ENCODE measurements at places on chromosomes 5 and 9. TPM values are rescaled to one million over a fixed set of nuclear protein-coding genes. Genes with fewer than 3 reads are reported as not detected.

- H3K27me3 ChIP-seq = no peaks in the 10 kb centered on the region
- no peaks in the 10 kb centered on the region for H3K36me3 ChIP-seq
- H3K4me3 ChIP-seq = no peak overlapping the region
- no peak for DNase-seq
- no peaks in the 10 kb centered on the region for H3K4me1 ChIP-seq
Measured at GRCh38 chr9:32832346-32832745, 49.0 kb downstream of the TMEM215 start.

DNA sequence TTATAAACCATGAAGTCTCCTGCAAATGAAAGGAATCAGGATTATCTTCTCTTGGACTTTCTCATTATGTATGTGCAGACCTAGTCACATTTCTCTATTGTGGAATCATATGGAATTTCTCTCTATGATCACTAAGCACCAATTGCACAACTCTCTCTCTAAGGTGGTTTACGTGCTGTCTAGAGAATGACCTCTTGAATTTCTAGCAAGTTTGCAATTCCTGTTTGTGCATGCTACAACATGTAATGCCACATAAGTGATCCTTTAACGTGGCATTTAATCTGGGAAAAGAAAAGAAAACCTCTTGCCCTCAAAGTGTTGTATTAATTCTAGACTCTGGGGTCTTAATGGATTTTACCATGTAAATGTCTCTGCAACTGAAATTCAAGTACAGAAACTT lies 5.0 kb upstream of the PPP2R2B start:
- peaks cover 6% of the 10 kb centered on the region for H3K4me1 ChIP-seq
- no peak overlapping the region for H3K4me3 ChIP-seq

- H3K27ac ChIP-seq = no peak overlapping the region
- no peaks in the 10 kb centered on the region for H3K27me3 ChIP-seq
- no peak overlapping the region for H3K4me3 ChIP-seq
- DNase-seq = no peak
- no peaks in the 10 kb centered on the region for H3K4me1 ChIP-seq
- no peaks in the 10 kb centered on the region for H3K36me3 ChIP-seq
Measured at GRCh38 chr5:125181159-125181558, 434.7 kb upstream of the ZNF608 start.

DNA sequence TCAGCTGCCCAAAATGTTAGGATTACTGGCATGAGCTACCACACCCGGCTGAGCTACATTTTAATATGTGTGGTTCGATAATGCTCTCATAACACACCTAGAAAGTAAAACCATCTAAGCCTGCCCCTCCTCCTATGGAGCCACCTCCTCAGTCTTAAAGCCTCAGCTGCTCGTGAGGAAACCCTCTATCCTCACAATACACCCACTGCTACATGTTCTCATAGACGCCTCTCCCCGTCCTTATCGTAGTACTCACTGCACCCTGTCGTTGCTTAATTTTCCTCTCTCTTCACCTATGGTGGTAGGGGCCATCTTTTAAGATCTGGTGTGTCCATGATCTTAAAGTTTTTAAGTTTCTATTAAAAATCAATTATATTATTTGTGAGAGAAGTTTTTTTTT lies 72.9 kb downstream of the RCL1 start:
- peak overlapping the region; percentile 10 for H3K4me3 ChIP-seq
- no peaks in the 10 kb centered on the region for H3K27me3 ChIP-seq
- DNase-seq = peak; percentile 55
- H3K4me1 ChIP-seq = peaks cover 27% of the 10 kb centered on the region
- H3K36me3 ChIP-seq = peaks cover 21% of the 10 kb centered on the region

DNA sequence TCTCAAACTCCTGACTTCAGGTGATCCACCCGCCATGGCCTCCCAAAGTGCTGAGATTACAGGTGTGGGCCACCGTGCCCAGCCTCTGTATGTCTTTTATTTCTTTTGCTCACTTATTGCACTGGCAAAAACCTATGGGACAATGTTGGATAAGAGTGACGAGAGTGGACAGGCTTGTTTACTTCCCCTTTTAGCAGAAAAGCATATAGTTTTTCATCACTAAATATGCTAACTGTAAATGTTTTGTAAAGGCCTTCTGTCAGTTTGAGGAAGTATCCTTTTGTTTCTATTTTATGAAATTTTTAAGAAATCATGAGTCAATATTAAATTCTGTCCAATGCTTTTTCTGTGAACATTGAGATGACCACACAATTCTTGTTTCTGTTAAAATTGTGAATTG lies 103.3 kb downstream of the AUH start:
- no peaks in the 10 kb centered on the region for H3K27me3 ChIP-seq
- H3K4me3 ChIP-seq = no peak overlapping the region
- no peak for DNase-seq
- H3K27ac ChIP-seq = no peak overlapping the region
- H3K4me1 ChIP-seq = peaks cover 60% of the 10 kb centered on the region

DNA sequence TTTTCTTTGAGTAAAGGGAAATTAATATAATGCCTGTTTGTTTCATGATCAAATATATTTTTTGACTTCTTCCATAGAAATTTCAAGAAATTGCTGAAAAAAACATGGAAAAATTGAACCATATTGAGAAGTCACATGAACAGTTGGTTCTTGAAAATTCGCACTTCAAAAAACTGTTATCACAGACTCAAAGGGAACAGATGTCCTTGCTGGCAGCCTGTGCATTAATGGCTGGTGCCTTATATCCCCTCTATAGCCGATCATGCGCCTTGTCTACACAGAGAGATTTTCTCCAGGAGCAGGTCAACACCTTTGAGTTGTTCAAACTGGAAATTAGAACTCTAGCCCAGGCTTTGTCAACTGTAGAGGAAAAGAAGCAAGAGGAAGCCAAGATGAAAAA lies 191.4 kb downstream of the CCDC171 start:
- no peak overlapping the region for H3K4me3 ChIP-seq
- no peak for DNase-seq
- H3K4me1 ChIP-seq = no peaks in the 10 kb centered on the region
- H3K27ac ChIP-seq = no peak overlapping the region
- H3K27me3 ChIP-seq = no peaks in the 10 kb centered on the region

- peaks cover 57% of the 10 kb centered on the region for H3K4me1 ChIP-seq
- H3K36me3 ChIP-seq = peaks cover 38% of the 10 kb centered on the region
- H3K27me3 ChIP-seq = peaks cover 7% of the 10 kb centered on the region
Measured at GRCh38 chr9:130138791-130139190, 33.4 kb upstream of the NCS1 start.

Gene ERGIC1
- total RNA-seq = 30.9 TPM

DNA sequence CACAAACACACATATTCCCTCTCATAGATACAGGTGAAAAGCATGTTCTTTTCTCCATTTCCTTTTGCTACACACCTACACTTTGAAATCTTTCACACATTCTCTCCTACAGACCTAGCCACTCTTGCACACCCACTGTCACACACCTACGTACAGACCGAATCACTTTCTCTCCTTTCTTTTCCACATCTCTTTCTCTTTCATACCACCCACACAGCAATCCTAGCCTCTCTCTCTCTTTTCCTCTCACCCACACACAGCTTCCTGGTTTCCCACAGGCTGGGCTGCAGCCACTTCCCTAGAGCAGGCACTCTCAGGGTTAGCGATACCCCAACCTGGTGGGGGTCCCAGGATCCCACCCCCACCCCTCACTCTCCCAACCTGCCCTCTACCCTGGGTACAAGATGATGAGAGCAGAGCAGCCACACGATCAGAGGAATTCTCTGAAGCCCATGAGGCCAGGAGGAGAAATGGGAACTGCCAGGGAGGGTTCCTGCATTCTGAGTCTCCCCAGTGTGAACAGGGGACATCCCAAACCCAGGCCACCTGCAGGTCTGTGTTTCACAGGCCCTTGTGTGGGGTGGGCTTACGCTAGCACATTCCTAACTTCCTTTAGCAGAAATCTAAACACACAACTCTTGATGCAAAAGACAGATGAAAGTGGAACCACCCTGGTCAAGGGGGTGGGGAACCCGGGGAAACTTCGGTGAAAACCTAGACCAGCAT lies 17.1 kb upstream of the SYNPO start:
- peaks cover 25% of the 10 kb centered on the region for H3K27me3 ChIP-seq
- no peaks in the 10 kb centered on the region for H3K36me3 ChIP-seq
- H3K4me1 ChIP-seq = peaks cover 13% of the 10 kb centered on the region
